ENCODE measurements at places on chromosomes 4 and X.

DNA sequence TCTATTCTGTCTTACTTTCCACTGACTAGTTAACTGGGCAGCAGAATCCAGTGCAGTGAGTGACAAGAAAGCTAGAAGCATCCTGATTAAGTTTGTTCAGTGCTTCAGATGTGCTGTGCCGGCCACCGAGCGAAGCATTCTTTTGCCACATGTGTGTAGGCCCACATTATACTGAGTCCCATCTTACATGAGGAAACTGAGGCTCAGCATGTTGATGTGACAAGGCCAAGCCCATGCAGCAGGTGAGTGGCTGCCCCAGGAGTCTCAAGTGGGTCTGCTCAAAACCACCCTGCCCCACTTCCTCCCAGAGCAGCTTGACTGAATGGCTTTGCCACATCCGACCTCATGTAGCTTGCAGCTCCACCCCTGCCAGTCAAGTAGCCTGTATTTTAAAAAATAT lies 50.5 kb downstream of the RHOH start:
- DNase-seq = no peak

DNA sequence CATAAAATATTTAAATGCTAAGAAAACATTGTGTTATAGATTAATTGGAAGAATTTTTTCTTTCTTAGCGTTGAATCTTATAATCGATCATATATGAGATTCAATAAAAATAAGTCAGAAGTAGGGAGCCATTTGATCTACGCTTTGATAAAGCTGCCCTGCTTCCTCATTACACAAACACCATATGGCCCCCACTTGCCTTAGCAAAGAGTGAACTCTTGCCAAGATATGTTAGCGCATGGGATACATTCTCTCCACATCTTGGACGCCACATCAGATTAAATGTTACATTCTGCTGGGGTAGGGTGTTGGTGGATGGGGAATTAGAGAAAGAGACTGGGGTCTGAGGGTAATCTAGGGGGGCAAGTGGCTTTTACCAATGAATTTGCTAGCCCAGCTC lies 207.7 kb upstream of the MID1 start:
- DNase-seq = no peak

- no peak for DNase-seq
Measured at GRCh38 chrX:99698451-99698850, 711.6 kb downstream of the PCDH19 start.

- no peak for DNase-seq
Measured at GRCh38 chr4:36388710-36389109, 107.3 kb downstream of the DTHD1 start.

GRCh38 chr4:82891707-82892466 lies 934 bp upstream of the SEC31A start:
- DNase-seq = no peak

DNA sequence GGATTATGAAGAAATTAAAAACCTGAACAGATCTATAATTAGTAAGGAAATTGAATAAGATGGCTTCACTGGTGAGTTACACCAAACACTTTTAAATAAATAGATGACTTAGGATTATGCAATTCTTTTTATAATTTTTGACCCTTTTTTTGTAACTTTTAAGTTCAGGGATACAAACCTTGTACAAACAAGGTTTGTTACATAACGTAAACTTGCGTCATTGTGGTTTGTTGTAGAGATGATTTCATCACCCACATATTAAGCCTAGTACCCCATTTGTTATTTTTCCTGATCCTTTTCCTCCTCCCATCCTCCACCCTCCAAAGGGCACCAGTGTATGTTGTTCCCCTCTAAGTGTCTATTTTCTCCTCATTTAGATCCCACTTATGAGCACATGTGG lies 75.7 kb downstream of the CPEB2 start:
- no peak for DNase-seq

GRCh38 chr4:124519196-124519595 lies 193.3 kb downstream of the ANKRD50 start:
- no peak for DNase-seq

GRCh38 chrX:3044671-3045070 lies 3.4 kb downstream of the ARSF start:
- no peak for DNase-seq

DNA sequence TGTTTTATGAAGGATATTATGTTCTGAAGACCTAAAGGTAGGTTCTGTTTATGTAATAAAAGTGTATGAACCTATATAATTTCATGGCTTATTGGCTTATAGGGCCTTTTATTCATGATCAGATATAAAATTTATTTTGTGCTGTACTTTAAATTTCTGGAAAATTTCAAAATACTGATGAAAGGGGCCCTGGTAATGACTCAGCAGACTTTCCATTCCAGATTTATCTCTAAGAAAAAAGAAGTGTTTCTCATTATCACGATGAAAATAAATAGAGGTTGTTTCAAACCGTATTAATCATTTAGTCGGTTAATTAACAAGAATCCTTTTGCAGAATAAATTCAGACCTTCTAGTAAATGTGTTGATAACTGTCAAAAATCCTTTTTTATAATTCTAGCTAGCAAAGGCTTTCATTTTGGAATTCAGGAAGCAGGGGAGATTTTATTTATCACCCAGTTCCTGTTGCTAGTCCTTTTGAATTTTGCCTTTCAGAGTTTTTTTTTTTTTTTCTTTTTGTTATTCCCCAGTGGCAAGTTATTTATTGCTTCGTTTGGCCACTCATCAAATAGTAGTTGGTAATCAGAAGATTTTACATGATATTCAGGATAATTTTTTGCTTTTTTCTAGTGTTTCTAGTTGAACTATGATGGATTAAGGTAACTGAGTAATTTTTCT lies 5.4 kb upstream of the TAPT1 start:
- no peak for DNase-seq

- no peak for DNase-seq
Measured at GRCh38 chr4:38670939-38671591, 7.1 kb downstream of the KLF3 start.

DNA sequence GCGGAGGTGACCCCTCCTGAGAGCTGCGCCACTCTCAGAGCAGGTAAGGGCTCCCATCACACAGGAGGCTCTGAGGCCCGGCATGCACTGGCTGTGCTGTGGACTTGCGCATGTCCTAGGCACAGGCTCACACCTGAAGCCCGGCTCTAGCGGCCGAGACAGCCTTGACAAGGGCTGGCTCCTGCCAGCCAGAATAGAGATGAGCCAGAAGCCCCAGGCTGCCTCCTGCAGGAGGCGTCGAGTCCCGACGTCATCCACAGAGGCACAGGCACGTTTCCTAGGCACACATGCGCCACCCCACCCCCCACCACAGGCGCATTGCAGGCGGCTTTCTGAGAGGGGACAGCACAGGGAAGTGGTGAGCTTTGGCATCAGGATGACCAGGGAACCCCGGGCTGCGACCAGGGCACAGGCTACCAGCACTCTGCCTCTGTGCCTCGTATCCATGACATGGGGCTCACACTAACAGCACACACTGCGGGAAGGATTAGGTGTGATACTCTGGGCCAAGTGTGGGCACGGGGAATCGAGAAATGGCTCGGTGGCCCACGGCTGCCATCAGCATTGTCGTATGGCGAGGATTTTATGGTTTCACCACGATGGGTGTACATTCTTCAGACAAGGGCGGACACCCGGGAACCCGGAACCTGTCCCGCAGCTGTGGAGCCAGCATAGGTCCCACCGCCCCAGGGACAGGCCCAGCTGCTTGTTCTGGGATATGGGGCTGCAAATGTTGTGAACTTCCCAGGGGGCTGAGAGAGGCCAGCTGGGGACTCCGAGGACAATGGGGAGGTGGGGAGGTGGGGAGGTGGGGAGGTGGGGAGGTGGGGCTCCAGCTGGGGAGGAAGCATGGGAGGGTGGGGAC lies 90.7 kb upstream of the ADRA2C start:
- DNase-seq = no peak

- no peak for DNase-seq
Measured at GRCh38 chr4:140088323-140088967, 65.5 kb downstream of the MAML3 start.

DNA sequence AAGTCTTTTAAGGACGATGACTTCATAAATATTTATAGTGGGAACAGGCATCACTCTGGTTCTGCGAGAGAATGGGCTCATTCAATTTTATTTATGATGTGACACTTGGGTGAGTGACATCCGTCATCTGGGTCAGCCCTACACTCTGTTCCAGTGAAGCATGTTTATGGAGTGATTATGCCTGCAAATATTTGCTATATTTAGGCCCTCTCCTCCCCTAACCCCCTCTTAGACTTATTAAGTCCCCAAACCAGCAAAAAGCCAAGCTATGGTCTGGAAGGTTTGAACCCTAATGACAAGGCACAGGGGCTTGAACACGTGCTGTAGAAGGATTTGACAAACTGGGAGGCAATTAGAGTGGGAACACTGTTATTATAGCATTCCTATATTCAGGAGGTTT lies 55.9 kb downstream of the C4orf51 start:
- DNase-seq = no peak

Data from activated naive CD4-positive, alpha-beta T cell treated with anti-CD3 and anti-CD28 coated beads, Interleukin-2, amount 50 U/mL, for 72 hours (primary cell).